SK-MEL-5 (cell line): ENCODE measurements at places on chromosomes 13 and 19.

DNA sequence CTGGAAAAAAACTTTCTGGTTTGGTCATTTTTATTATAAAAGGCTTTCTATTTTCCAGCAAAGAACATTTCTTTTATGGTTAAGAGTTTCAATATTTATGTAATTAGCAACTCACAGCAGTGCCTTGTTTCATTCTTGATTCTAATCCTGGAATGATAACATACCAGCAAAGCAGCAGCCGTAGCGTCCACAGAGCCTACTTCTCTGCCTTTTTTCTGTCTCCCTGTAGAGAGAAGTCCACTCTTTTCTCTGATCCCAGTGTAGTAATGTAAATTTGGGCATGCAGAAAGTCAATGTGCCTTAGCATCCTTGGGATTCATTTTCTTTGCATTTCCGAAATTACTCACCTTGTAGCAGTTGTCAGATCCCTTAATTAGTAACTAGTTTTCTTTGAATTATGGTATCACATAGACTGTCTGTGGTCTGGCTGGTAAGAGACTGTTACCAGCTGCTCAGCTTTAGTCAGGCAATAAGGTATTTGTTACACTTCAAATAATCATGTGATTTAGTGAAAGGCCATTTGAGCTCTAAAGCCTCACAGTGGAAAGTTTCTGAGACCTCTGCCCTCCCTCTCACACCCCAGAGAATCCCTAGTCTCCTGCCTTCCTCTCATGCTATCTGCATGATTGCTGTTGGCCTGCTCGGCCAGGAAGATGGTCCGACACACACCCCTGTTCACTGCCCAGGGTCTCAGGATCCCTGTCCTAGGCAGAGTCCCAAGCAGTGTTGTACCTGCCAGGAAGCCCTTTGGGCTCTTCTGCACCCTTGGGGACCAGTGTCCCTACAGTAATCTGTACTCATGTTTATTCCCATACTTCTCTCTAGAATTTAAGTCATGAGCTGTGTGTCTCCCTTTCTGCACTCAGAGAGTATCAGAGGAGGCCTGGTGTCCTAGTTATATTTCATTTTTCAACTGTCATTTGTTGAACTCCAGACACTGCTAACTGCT is 86.3 kb downstream of the LRCH1 start:
- no peak for DNase-seq

GRCh38 chr19:12085074-12085818 is 20.7 kb downstream of the ZNF844 start:
- no peak for DNase-seq

DNA sequence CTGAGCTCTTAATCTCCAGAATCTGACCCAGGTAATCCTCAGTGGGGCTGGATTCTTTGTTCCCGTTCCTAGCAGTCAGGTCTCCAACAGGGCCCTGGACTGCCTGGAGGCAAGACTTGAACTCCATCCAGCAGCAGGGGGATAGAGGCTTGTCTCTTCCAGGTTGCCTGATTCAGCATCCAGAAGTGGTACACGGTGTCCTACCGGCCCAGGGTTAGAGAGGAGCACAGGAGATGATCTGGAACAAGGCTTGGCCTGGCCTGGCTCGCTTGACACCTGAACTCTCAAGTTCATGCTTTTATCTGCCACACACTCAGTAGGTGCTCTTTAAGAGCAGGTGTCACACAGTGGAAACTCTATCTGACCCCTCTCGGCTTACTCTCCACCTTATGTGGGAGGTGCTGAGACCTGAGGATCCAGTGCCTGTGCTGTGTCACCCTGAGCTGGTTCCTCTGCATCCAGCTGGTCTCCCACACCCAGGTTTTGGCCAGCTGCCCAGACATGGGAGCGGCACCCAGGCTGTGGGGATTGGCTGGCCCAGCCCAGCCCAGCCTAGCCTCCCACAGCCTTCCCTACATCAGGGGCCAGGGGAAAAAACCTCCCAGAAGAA is at the start of gene CYP4F3:
TSS of gene CYP4F3 (plus strand) at position 604 of the 610 bp plus-strand sequence. CDS start 519 bp downstream, outside the sequence.
- no peak for DNase-seq

DNA sequence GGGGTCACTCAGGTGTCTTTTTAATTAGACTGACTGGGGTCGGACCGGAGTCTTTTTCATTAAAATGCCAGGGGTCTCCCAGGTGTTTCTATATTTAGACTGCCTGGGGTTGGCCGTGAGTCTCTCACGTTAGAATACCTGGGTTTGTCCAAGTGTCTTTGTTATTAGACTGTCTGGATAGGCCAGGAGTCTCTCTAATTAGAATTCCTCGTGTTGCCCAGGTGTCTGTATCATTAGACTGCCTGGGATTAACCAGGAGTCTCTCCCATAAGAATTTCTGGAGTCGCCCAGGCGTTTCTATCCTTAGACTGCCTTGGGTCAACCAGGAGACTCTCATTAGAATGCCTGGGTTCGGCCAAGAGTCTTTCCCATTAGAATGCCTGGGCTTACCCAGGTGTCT is 1445.7 kb downstream of the UQCRFS1 start:
- DNase-seq = no peak

DNA sequence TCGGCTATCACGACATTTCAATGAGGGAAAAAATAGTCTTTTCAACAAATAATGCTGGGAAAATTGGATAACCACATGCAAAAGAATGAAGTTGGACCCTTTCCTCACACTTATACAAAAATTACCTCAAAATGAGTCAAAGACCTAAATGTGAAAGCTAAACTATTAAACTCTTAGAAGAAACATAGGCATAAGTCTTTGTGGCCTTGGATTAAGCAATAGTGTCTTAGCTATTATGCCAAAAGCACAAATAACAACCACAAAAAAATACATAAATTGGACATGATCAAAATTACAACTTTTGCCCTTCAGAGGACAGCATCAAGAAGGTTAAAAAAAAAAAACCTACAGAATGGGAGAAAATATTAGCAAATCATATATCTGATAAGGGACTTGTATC is 156.6 kb downstream of the FOXO1 start:
- no peak for DNase-seq

GRCh38 chr13:74444864-74445479 is 310.8 kb upstream of the KLF12 start:
- DNase-seq = no peak

DNA sequence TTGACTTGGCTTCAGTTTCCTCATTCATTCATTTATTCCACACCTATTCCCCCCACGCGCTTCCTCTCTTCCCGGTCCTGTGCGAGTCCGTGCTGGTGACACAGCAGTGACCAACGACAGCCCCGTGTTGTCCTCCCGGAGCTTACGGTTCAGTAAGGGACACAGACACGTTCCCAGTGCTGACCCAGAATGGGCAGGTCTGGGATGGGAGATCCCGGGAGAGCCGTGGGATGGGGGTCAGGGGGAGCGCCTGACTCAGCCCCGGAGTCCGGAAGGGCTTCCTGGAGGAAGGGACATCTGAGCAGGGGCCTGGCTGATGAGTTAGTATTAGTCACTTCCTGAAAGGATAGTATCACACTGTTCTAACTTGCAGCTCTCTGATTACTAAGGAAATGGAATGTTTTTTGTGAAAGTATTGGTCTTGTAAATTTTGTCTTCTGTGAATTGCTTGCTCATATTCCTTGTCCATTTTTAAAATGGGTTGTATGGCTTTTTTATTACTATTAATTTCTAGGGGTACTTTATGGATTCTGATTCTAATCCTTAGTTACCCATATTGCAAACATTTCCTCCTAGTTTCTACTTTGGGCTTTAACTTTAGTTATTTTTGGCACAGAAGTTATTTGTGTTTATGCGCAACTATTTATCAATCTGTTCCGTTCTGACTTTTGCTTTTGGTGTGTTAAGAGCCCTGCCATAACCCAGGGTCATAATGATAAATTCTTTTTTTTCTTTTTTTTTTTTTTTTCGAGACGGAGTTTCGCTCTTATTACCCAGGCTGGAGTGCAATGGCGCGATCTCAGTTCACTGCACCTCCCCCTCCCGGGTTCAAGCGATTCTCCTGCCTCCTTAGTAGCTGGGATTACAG is 708 bp upstream of the ERCC1 start:
- DNase-seq = peak; percentile 91

- no peak for DNase-seq
These were observed 29.8 kb downstream of the DPF1 start for GRCh38 chr19:38194061-38194701.

DNA sequence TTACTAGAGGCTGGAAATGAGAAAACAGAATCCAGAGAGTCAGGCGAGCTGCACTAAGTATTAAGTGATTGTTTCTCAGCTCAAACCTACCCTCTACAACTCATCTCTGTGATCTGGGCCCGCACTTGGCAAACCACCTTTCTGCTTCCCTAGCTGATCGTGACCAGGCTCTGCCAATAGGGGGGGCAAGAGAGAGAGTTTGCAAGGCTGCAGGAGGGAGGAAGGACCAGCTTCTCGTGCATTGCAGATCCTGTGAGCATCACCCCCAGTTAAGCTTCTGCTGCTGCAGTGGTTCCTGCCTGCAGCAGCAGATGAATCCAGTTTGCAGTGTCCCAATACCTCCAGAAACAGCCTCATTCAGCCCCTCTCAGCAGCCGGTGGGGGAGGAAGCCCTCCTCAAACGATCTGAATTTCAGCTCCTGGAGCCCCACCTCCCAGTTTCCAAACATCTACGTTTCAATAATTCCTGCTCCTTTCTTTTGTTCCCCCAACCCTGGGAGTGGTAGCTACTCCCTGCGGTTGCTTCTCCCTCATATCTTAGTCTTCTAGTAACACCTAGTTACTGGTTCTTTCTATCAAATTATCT is 20.0 kb downstream of the XRCC1 start:
- DNase-seq = peak; percentile 81

- DNase-seq = no peak
These were observed 39.1 kb downstream of the DOCK9 start for GRCh38 chr13:98938801-98939200.

- peak; percentile 66 for DNase-seq
These were observed 17.2 kb downstream of the PKN1 start for GRCh38 chr19:14450168-14450874.

DNA sequence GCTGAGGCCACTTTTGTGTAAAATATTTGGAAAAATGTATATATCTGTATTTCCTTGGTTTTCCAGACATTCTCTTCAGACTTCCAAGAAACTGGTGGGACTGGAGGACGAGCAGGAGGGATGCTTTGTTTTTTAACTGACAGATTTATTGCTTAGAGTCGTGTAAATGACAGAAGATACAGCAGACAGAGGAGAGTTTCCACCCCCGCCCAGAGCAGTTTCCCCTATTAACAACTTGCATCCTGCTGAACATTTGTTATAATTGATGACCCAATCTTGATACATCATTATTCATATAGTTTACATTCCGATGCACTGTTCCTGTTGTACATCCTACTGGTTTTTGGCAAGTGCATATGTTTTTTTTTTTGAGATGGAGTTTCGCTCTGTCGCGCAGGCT is 7.1 kb upstream of the DOCK6 start:
- no peak for DNase-seq

- DNase-seq = no peak
These were observed 6.6 kb downstream of the MEGF8 start for GRCh38 chr19:42332059-42332458.

- DNase-seq = no peak
These were observed 28.3 kb downstream of the PIP5K1C start for GRCh38 chr19:3671680-3672574.

- DNase-seq = no peak
These were observed 5.5 kb downstream of the ZNF805 start for GRCh38 chr19:57245959-57246358.

DNA sequence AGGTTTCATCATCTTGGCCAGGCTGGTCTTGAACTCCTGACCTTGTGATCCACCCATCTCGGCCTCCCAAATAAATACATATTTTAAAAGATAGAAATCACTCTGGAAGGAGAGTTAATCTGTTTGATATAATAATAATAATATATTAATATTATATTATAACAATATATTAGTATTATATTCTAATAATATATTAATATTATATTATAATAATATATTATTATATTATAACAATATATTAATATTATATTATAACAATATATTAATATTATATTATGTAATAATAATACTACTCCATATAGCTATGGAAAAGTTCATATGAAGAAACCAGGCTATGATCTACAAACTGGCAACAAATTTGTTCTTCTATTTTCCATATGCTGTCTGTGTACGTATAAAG is 16.8 kb downstream of the HPN start:
- DNase-seq = no peak

DNA sequence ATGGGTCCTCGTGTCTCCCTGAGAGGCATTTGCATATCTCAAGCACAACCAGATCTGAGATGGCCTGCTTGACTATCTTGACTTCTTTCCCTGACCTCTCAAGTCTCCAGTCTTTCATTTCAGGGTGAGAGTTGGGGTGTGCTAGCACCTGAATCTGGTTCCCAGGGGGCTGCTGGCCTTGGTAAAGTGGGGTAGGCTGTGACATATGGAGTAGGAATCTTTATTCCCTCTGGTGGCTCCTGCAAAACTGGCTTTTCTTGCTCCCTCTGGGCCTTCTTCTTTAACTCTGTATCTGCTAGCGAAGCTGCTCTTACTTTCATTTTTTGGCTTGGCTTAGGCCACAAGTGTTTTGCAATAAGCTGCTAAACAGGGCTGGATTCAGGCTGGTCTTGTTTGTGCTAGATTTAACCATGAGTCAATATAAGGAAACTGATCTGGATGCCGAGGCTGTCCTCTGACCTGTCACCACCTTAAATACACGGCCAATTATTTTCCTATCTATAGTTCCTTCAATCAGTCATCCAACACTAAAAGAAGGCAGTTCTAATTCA is 42.3 kb downstream of the ZNF493 start:
- DNase-seq = no peak

DNA sequence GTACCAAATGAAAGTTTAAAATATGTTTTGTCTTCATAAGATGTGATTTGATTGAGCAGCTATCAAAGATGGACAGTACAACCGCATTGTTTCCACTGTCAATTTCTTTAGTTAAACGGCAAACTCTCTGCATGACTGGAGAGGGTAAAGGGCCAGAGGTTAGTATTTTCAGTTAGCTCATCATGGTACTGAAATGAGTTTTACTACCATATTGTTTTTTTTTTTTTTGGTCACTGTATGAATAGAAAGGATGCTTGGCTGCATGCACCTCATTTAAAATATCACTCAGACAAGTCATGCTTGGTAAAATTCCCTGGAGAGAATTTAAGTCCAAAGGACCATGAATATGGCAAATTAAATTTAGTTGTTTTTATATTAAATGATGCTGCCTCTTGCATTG is 942.1 kb upstream of the SPRY2 start:
- DNase-seq = no peak

DNA sequence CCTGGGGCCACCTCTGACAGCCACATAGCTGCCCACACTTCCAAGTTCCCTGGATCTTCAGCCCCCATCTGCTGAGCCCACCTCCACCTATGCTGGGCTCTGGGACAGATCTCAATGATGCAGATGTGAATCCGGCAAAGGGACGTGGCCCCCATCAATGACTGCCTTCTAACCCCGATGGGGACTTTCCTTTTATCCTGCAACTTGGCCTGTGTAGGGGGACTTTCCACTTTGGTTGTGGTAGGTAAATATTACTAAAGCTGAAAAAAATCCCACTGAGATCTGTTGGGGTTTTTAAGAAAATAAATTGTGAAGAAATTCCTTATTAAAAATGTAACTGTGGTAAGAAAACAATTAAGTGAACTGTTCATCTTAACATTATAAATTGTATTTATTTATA is 20.8 kb upstream of the ASPDH start:
- no peak for DNase-seq

DNA sequence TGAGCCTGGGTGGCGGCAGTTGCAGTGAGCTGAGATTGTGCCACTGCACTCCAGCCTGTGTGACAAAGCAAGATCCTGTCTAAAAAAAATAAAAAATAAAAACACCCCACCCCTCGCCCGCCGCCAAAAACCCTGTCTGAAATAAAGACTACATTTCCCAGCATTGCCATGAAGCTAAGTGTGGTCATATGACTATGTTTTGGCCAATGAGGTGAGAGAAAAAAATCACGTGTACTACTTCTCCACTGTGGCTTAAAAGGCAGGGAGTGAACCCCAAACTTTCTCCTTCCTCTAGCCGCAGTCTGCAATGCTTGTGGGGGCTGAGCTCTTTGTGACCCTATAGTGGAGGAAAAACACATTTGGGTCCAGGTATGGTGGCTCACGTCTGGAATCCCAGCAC is 54.9 kb downstream of the COLGALT1 start:
- peak; percentile 44 for DNase-seq
